Activated naive CD8-positive, alpha-beta T cell treated with anti-CD3 and anti-CD28 coated beads for 36 hours (primary cell): ENCODE measurements at places on chromosomes 5 and 9. TPM values are rescaled to one million over a fixed set of nuclear protein-coding genes. Genes with fewer than 3 reads are reported as not detected.

Gene NR5A1
- not detected for total RNA-seq

Gene CSF2
- 103 TPM for total RNA-seq

Gene C9orf40
- 18.9 TPM for total RNA-seq

Gene GRXCR2
- not detected for total RNA-seq

Gene CCDC171
- total RNA-seq = 2.4 TPM

Gene RORB
- 0.04 TPM for total RNA-seq

Gene PCAT7
- total RNA-seq = not detected

Gene TICAM2
- 1.1 TPM for total RNA-seq

Gene MYMK
- total RNA-seq = not detected

Gene DCAF10
- total RNA-seq = 12.9 TPM

Gene SPINK13
- not detected for total RNA-seq

Gene PROB1
- total RNA-seq = 5.5 TPM

Gene CDX1
- not detected for total RNA-seq

Gene ADGRD2
- not detected for total RNA-seq

Gene PTGES
- 0.20 TPM for total RNA-seq

Gene C9orf153
- 0.38 TPM for total RNA-seq

Gene CATSPER3
- 0.39 TPM for total RNA-seq

Gene AMBP
- total RNA-seq = not detected

Gene ZNF618
- total RNA-seq = 0.70 TPM
